ENCODE measurements at places on chromosomes 16 and 17. TPM values are rescaled to one million over a fixed set of nuclear protein-coding genes. Genes with fewer than 3 reads are reported as not detected.

DNA sequence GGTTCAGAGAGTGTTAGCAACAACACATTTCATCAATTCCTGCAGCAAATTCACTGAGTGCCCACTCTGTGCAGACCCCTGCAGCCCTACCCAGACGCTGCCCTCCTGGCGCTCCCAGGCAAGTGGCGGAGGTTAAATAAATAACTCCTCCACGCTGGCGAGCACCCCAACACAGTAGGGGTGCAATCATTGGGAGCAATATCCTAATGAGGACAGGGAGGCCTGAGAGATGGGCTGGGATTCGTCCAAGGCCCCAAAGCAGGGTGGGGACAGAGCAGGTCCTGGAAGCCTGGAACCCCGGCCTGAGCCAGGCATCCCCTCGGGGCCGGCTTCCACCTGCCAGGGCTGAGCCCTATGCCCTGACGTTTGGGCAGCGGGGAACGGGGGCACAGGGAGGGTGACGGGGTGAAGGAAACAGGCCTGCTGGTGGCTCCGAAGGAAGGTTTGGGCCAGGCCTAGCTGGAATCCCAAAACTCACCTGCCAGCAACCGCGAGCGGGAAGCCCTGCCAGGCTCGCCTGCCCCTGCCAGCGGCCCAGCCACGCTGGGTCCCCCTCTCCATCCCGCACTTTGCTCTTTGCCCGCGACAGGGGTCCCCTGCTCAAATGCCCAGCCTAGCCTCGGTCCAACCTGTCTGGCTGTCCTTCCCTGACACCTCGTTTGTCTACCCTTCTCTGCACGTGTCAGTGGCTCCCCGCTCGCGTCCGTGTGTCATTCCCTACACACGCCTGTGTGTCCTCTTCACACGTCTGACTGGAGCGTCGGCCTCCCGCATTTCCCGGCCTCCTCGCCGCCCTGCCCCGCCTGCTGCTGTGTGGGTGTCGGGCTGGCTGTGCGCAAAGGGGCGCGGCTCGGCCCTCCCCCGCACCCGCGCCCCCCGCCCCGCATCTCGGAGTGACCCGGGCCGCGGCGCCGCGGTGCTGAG lies 721 bp upstream of the BEAN1 start:
- no peak for DNase-seq

The ALOX12 gene
- total RNA-seq: not detected

DNA sequence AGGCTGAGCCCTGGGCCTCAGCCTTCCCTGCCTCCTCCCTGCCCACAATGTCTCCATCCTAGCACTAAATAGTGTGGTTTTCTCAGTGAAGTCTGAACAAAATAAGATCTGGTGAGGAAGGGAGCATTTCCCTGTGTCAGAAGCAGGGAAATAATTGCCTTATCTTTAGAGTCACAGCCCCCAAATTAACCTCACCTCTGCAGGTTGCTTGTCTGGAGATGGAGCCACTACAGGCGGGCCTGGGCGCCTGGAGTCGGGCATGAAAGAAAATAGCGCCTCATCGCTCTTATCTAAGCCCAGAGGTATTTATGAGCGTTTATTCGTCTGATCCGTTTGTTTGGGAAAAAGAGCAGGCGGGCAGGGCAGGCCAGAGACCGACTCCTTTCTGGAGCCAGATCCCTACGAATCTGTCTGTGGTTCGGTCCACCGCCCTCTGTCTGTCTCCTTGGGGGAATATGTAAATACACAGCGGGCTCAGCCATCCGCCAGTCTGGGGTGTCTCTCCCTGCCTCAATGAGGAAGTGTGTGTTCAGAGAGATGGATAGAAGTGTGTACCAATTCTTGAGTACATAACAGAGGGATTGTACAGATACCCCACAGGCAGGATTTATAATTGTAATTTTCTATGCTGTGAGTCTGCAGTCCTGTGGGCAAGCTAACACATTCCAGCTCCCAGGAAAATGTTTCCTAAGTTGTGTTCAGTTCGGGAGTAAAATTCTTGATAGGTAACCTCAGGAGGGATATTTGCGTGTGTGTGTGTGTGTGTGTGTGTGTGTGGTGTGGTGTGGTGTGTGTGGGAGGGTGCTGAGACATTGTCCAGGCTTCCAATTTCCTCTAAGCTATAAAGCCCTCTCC lies 4.3 kb downstream of the HOXB6 start:
- DNase-seq: no peak

The C1QBP gene
- 208 TPM for total RNA-seq

GRCh38 chr16:17556276-17557052 lies 85.7 kb upstream of the XYLT1 start:
- peak; percentile 24 for DNase-seq

The STH gene
- not detected for total RNA-seq

The SDK2 gene
- total RNA-seq: not detected

DNA sequence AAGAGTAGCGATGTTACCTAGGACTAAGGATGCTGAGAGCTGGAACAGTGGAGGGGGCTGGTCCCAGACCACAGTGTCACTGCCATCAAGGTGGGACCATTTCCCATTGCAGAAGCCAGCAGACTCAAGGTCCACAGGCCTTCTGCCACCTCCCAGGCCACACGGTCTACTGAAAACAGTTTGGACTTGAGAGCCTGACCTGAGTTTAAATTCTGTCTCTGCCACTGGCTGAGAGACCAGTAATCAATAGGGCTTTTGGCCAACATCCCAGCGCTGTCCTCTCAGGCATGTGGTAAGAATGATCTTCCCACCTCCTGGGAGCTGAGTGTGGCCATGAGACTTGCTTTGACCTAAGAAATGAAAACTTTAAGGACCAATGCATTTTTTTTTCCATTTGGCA lies 331.4 kb upstream of the CDH5 start:
- DNase-seq: no peak

- DNase-seq: no peak
Observed at GRCh38 chr17:19579192-19579761, 45.6 kb downstream of the SLC47A1 start.

The CNTNAP4 gene
- total RNA-seq: not detected

GRCh38 chr17:58252141-58252540 lies 13.8 kb downstream of the LPO start:
- no peak for DNase-seq

DNA sequence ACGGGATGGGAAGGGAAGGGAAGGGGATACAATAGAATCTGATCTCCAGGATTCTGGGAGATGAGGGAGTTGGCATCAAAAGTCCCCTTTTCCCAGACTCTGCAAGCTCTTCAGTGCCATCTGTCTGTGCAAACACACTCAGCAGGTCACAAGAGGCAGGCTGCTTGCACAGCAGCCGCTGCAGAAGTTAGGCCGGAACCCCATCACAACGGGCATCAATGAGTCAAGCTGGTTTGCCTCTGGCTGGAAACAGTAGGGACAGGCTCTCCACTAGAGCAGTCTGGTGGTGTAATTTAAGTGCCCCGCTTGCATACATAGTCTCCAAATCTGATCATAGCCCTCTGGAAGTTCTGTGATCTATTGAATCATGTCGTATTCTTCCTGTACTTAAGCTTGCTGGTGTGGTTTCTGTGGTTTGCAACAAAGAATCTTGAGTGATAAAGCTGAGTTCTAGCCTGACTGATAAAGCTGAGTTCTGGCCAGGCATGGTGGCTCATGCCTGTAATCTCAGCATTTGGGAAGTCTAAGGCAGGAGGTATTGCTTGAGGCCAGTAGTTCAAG lies 33.7 kb upstream of the KDM8 start:
- peak; percentile 44 for DNase-seq

The SLC13A2 gene
- total RNA-seq: not detected

DNA sequence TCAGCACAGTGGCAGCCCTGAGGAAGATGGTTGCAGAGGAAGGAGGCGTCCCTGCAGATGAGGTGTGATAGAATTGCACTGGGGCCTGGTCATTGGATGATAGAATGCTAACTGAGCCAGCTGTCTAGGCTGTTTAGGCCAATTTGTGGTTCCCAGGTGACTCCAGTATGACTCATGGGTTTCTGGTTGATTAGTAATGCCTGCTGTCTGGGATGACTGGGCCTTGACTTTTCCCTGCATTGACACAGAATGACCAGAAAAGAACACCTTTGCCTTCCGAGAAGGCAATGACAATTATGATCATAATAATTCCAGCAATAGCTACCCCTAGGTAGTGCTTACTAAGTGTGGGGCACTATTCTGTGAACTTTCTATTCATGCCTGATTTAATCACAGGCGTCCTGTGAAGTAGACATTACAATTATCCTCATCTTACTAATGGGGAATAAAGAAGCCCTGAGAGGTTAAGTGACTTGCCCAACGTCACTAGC lies 31.5 kb downstream of the USP43 start:
- no peak for DNase-seq

The ENKD1 gene
- total RNA-seq: 8.5 TPM

DNA sequence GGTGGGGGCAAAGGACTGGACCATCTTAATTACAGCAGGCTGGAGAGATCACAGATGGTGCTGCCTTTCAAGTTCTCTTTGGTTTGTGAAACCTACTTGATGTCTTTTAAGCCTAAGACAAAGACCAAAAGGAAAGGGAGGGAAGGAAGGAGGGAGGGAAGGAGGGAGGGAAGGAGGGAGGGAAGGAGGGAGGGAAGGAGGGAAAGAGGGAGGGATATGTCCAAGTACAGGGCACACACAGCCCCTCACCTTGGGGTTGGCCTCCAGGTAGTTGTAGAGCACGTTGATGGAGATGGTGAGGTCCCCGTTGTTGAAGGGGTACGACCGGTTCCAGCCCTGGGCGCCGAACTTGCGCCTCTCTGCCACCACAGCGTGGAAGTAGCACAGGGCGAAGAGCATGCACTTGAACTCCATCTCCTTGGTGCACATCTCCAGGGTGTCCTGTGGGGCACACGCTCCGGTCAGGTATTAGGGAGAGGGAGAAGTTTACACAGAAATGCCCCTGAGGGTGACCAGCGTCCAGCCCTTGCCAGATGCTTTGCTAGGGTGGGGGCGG lies 55.4 kb downstream of the PGS1 start:
- no peak for DNase-seq

GRCh38 chr16:4532238-4532637 lies 6.3 kb downstream of the CDIP1 start:
- DNase-seq: no peak

DNA sequence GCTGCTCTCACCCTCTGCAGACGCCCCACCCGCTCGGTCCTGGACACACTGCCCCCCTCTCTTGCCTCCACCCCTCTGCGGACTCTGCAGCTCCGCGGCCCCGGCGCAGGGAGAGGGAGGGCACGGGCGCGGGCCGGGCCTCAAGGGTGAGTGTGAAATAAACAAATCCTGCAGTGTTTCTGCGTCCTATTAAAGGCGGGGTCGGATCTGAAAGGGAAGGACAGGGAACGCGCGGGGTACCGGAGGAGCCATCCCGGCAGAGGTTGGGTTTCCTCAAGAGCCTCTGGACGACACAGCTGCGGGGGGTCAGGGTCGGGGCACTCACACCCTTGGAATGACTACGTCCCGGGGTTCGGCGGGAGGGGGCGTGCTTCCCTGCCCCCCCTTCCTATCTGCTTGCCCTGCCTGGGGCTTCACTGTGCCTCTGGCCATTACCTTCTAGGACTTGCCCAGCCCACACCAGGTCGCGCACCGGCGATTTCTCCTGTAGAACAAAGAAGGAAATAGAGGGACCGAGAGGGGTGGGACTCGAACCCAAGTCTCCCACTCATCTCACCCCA lies 466 bp upstream of the HSF4 start:
- no peak for DNase-seq

The CACNG5 gene
- total RNA-seq: not detected

- no peak for DNase-seq
Observed at GRCh38 chr17:2435181-2435741, 34.4 kb upstream of the MNT start.

GRCh38 chr17:63423963-63424362 lies 22.1 kb downstream of the CYB561 start:
- no peak for DNase-seq

- DNase-seq: no peak
Observed at GRCh38 chr17:13182854-13183253, 165.0 kb upstream of the ELAC2 start.

- peak; percentile 46 for DNase-seq
Observed at GRCh38 chr17:77449908-77450741, 309.4 kb downstream of the SEC14L1 start.

GRCh38 chr16:7363422-7364417 lies 31.1 kb downstream of the RBFOX1 start:
- no peak for DNase-seq

The VMO1 gene
- 0.22 TPM for total RNA-seq

GRCh38 chr17:60971515-60972369 lies 294.1 kb downstream of the BCAS3 start:
- DNase-seq: peak; percentile 73

GRCh38 chr16:19694989-19695388 lies 23.0 kb downstream of the KNOP1 start:
- DNase-seq: no peak

DNA sequence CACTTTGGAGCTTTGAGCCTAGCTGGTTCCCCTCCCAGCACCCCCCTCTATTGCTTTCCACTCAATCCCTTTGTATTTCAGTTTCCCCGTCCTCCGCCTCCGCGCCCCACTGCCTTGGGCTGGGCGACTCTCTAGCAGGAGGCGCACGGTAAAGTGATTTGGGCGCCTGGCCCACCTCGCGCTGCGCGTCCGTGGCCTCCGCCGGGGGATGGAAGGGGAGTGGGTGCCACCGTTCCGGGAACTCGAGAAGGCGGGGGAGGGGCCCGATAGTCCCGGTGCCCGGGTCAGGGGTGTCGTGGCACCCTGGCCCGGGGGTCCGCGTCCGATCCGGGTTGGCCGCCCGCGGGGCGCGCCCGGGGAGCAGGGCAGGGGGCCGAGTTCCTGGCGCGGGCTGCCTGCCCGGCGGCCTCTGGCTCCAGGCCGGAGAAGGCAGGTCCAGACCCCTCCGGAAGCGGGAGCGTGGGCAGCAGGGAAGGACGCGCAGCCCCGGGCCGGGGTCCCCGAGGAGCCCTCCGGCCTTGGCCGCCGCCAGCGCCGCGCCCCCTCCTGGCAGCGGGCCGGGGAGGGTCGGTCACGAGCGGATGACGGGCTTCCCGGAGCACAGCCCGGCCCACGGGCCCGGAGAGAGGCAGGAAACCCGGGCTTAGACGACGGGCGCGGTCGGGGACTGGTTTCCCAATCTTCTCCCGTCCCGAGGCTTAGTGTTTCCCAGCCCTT lies 15.8 kb downstream of the MEOX1 start:
- peak; percentile 86 for DNase-seq

The ST3GAL2 gene
- 29.0 TPM for total RNA-seq

The SLC38A7 gene
- 27.4 TPM for total RNA-seq

GRCh38 chr16:60091529-60091928 lies 1357.4 kb upstream of the GOT2 start:
- no peak for DNase-seq

DNA sequence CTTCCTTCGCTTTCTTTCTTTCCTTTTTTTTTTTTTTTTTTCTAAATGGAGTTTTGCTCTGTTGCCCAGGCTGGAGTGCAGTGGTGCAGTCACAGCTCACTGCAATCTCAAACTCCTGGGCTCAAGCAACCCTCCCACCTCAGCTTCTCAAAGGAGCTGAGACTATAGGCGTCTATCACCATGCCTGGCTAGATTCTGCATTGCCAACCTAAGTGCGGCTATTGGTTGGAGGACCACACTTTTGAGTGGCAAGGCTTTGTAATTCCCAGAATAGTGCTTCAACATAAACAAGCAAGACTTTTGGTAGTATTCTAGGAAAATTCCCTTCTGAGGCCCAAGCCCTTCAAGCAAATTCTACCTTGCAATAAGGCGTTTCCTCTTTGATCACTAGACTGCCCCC lies 107.8 kb downstream of the YPEL2 start:
- no peak for DNase-seq

GRCh38 chr16:5041600-5042133 lies 7.9 kb upstream of the NAGPA start:
- DNase-seq: no peak

GRCh38 chr17:50815400-50815799 lies 20.0 kb upstream of the WFIKKN2 start:
- no peak for DNase-seq
